ENCODE measurements at places on chromosomes 5 and 9. TPM values are rescaled to one million over a fixed set of nuclear protein-coding genes. Genes with fewer than 3 reads are reported as not detected.

The PTTG1 gene
- total RNA-seq = 62.2 TPM

The LCN9 gene
- total RNA-seq = not detected

The DAPK1 gene
- total RNA-seq = 23.8 TPM

The GAS1 gene
- 85.8 TPM for total RNA-seq

Data from smooth muscle cell of bladder (primary cell).